Activated T-helper 1 cell treated with anti-CD3 and anti-CD28 coated beads, Interleukin-2, amount 50 U/mL, for 16 hours (primary cell): ENCODE measurements at places on chromosomes 5 and 9.

GRCh38 chr9:22617156-22617555 is 170.5 kb downstream of the DMRTA1 start:
- no peak for DNase-seq

DNA sequence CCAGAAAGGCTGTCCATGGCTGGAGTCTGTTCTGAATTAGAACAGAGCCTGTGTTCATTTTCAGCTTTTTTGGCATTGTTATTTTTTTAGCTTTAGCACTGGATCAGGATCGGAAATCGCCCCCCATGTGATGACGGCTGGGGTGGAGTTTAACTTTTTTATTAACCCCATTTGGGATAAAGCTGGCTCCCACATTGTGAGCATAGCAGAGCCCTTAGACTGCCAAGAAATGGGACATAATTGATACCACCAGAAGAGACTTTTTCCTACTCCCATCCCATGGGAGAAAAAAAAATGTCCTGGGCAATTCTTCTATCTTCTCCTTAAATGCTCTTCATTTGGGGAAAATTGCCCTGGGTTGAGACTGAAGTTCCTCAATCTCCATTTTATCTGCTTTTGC is 52.4 kb downstream of the SLIT3 start:
- DNase-seq: no peak

GRCh38 chr5:147530530-147531389 is 20.9 kb upstream of the DPYSL3 start:
- no peak for DNase-seq

DNA sequence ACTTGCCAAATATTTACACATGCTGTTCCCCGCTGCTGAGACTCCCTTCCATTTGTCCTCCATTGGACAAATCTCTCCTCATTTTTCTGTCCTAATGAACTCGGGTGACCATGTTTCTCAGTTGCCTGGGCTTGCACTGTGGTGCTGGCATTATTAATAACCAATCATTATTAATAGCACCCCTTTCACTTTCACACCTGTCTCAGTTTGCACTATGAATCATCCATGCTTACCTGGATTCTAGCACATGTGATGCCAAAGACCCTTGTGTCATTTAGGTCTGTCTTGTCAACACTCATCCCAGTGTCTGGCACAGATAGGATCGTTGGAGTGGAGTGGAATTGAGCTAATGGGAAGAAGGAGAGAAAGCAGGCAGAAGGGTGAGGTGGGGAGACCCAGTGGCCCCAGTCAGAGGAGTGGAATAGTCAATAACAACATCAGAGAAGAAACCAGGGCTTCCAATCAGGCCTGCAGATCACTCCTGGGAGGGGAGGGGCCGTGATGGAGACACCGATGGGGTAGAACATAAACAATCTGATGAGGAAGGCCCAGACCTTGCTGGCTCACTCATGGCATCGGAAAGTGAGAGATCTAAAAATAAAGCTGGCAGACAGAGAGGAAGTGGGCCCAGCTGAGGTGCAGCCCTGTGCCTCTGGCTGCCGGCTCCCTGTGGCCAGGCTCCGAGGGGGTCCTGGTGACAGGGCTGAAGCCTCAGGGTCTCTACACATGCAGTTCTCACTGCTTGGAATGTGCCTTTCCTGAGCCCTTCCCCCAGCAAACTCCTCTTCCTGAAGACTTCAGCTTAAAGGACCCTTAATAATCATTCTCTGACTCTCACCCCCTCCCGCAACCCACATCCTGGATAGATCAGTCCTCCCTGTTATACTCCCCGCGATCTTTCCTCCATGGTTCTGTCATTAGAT is 33.5 kb upstream of the CRB2 start:
- DNase-seq: peak; percentile 17

GRCh38 chr5:32679218-32679617 is 31.9 kb upstream of the NPR3 start:
- DNase-seq: no peak

- DNase-seq: no peak
These were observed 306.3 kb upstream of the KCNN2 start for GRCh38 chr5:114055318-114056184.

DNA sequence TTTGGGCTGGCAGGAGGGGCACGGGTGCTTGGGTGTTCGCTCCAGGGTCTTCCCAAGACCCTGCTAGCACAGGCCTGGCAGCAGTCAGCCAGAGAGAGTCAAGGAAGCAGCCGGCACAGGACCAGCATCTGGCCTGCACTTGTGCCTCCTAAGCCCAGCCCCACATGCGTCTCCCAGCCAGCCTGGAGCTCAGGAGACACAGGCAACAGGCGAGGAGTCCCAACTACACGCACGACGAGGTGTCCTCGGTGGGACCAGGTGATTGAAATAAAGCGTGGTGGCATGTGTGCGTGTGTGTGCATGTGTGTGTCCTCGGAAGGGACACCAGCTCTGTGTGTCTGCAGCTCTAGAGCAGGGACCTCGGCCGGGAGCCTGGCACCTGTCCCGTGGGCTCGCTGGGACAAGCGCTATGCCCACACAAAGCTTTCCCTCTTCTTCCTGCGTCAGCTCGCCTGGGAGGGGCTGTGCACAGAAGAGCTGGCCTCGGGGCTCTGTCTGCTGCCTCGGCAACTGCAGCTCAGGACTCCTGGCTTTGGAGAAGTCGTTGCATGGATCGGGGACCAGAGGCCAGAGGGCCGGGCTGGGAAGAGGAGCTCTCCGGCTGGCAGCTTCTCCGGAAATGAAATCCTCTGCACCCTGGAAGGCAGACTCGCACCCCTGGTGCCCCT is 14.7 kb upstream of the SLC9A3 start:
- DNase-seq: no peak

DNA sequence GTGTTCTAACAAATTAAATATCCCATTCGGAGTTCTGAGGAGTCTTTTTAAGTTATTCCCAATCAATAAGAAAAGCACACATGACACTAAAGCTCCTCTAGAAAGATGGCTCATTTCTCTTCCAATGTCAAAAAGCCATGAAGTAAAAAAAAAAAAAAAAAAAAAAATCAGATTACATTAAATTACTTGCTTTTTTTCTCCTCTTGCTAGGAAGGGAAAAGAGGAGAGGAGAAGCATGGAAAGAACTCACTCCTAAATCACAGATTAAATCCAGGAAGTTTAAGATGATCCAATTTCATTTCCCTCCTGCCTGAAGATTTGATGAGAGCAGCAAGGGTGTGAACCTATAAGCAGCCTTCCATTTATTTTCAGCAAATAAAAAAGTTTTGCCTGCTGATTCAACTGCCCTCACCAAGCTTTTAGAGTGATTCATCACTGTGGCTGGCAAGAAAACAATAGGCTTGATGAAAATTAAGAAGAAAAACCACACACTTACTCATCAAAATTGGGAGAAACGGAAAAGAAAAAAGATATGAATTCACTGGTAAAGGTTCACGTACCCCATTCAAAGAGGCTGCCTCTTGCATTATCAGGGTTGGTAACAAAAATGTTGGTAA is 19.7 kb downstream of the MYO10 start:
- DNase-seq: no peak

DNA sequence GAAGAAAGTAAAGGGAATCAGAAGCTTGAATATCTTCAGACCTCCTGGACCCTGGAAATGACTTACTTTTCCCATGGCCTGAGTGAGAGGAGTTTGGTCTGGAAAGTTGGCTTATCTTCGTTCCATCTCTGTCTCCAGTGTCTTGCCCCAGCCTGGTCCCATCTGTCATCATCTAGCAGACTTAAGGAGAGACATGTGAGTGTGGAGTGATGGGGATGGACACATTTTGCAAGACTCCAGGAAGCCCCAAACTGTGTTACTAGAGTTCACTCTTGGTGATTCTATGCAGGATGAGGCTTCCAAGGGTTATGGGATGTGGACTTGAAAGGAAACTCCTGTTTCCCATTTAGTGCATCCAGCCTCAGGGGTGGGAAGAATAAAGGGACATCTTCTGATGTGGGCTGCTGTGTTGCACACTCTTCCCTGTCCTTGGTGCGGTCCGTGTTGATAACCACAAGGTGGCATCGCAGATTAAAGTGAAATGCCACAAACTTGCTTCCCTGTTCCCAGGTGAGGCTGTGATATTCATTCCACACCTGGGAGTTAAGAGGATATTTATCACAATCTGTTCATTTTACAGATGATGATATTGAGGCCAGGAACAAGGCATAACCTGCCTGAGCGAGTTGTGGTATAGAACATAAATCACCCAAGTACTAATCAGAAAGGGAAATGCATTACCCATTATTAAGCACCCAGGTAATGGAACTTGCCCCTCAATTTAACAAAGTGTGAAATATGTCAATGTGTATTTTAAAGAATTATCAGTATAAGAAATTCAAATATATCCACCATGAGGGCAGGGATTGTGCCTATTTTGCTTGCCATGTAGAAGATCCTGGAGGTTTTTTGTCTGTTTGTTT is 269.9 kb upstream of the PAPPA start:
- DNase-seq: no peak

- DNase-seq: no peak
These were observed 684.3 kb downstream of the NR2F1-AS1 start for GRCh38 chr5:92896722-92897121.

GRCh38 chr9:100285080-100285479 is 67.7 kb downstream of the TEX10 start:
- no peak for DNase-seq

DNA sequence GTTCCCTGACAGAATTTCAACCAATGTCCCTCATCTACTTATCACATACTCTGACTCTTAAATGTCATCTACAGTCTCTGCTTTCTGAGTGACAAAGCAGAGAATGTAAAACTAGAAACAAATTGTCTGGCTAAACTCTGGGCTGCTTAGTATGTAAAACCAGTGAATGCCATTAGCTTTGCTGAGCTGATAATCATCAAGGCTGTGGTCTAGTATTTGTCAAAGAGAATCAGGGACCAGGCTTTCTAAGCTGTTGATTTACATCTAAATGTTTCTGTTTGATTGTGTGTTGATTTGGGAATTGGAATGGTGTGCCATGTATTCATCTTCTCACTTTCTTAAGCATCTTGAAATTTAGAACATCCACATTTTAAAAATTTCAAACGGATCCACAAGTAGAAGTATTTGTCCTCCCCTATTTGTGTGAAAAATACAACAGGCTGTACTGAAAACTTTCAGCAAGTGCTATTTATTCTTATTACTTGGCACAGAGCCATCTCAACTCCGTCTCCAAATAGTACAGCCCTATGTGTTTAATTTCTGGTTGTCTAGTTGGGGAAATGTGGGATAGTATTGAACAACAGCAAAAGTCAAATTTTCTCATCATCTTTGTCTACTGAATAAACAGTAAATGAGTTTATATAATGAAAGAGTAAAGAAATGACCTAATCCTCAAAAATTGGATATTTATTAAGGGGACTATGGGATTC is 251.5 kb downstream of the KCTD16 start:
- DNase-seq: no peak

DNA sequence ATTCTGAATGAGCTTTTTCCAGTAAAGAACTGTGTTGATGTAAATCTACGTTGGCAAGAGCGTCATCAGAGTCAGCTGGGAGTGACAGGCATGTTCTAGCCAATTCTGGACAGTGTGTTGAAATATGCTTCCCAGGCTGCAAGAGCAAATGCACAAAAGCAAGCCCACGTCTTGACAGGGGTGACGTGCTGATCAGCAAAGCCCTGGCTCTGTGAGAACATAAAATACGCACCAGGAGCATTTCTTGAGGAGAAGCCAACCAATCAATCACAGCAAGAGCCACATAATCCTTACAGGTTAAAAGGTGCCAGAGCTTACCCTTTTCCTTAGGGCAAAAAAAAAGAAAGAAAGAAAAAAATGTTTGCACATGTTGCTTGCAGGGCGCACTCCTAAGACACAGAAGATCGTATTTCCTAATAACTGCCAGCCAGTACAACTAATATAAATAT is 148.1 kb downstream of the PDE4D start:
- DNase-seq: no peak

- DNase-seq: no peak
These were observed 135.9 kb upstream of the OTULINL start for GRCh38 chr5:14445576-14446290.

GRCh38 chr9:129322022-129322621 is 144.1 kb upstream of the IER5L start:
- DNase-seq: no peak

DNA sequence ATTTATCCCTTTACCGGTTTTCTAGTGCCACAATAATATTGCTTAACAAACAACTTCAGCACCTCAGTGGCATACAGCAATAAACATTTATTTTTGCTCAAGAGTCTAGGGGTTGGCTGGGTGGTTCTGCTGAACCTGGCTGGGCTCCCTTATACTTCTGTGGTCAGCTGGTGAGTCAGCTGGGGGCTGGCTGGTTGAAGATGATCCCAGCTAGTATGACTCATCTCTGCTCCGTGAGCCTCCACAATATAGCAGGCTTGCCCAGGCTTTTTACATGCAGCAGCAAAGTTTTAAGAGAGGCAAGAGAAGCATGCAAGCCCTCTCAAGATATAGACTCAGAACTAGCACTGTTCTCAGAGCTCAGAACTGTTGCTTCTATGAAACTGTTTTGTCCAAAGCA is 523.5 kb upstream of the CLINT1 start:
- no peak for DNase-seq

GRCh38 chr9:84271531-84271900 is 69.0 kb downstream of the SLC28A3 start:
- no peak for DNase-seq

- DNase-seq: no peak
These were observed 4.5 kb downstream of the CMYA5 start for GRCh38 chr5:79694183-79694582.

GRCh38 chr9:2610985-2611384 is 10.6 kb upstream of the VLDLR start:
- no peak for DNase-seq

GRCh38 chr5:107806271-107806670 is 135.5 kb upstream of the EFNA5 start:
- DNase-seq: no peak

DNA sequence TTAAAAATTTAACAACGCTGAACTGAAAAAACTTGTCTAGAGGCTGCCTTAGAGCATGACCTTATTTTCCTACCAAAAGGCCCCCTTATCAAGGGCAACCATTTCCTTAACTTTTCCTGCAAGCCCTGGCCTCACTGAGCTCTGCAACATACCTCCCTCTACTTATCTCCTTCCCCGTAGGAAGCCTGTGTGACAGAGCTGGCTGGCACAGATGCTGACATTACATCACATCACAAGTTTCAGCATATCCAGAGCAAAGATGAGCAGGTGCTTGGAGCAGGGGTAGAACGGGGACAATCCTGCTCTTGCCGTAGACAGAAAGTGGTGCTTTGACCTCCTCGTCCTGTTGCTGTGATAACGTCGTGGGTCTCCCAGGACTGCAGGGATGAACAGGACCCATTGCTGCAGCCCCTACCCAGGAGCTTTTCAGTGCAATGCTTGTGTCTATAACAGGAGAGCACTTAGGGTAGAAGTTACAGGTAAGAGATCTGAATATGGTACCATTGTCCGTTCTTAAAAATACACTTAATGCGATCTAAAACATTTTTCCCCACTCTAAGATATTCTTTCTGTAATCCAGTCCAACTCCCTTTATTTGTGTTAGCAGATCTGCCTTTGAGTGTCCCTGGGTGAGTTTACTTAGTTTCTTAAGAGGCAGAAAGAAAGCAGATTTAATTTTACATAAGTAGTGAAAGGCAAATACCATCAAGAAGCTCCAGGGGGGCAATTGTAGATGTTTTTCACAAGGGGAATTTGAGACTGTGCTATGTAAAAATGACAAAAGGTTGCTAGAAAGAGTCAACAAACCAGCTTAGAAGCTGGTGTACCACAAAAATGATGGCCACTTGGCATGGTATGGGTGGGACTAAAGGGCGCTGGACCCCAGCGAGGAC is 101.9 kb upstream of the EFNA5 start:
- no peak for DNase-seq

GRCh38 chr5:125053179-125053578 is 306.7 kb upstream of the ZNF608 start:
- DNase-seq: no peak
